ENCODE measurements at places on chromosomes 7 and 10.
A peak's percentile ranks its signal among the peaks of the same experiment; 100 is the strongest.

DNA sequence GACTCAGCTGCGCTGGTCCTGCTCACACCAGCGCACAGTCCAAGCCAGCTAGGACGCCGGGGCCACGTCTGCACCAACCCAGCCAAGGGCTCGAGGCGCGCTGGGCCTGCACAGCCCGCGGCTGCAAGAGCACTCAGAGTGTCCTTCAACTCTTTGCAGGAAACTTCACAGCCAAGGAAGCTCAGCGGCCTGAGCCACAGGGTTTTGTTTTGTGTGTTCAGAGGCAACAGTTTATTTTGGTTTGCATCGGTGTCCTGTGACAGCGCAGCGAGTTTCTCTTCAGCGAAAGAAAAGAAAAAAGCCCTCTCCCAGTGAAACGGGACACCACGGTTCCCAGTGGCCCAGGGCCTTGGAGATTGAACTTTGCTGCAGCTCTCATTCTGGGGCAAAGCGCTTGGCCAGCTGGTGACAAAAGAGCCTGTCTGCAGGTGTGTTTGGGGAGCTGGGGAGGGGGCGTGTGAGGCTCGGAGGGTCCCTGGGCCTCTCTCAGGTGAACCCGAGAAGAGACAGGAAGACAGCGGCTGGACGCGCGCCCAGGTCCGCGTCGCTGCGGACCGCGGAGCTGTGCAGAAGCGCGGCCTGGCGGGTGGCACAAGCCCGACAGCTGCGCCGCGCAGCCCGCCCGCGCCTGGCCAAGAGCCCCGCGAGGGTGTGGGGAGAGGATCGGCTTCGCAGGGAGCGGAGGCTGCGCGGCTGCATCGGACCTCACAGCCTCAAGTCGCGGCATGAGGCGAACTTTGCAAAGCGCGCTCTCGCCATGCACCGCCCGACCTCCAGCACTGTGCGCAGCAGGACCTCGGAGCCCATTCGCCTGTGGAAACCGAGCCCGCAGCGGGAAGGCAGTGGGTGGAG lies 922 bp downstream of the CXCL12 start:
- peak; percentile 45 for DNase-seq

- peak; percentile 91 for DNase-seq
These were observed at the start of gene GLI3 for GRCh38 chr7:42236976-42237810. Gene GLI3, minus strand, starts transcription at chr7:42237209. Its CDS starts 13,956 bp downstream, at chr7:42223253.

GRCh38 chr10:51574248-51575048 lies 124.9 kb downstream of the CSTF2T start:
- DNase-seq: no peak

DNA sequence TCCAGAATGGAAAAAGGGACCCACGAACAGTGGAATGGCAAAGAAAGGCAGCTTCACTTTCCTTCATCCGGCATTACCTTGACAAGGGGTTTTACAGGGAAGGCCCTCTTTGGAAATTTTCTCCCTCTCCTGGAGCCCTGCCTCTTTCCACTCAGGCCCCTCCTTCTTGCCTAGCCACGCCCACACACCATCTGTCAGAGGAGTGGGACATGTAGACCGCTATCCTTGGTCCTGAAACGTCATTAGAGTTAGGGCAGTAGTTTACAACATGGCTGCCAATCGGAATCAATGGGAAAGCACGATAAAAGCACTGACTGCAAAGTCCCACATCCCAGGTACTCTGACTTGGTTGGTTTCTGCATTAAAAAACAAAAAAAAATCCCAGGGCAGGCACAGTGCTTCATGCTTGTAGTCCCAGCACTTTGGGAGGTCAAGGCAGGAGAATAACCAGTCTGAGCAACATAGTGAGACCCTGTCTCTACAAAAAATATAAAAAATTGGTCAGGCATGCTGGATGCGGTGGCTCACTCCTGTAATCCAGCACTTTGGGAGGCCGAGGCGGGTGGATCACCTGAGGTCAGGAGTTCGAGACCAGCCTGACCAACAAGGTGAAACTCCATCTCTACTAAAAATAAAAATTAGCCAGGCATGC lies 96.4 kb downstream of the MARCHF5 start:
- peak; percentile 43 for DNase-seq
